ENCODE measurements at places on chromosomes 12 and 14.
A peak's percentile ranks its signal among the peaks of the same experiment; 100 is the strongest.

DNA sequence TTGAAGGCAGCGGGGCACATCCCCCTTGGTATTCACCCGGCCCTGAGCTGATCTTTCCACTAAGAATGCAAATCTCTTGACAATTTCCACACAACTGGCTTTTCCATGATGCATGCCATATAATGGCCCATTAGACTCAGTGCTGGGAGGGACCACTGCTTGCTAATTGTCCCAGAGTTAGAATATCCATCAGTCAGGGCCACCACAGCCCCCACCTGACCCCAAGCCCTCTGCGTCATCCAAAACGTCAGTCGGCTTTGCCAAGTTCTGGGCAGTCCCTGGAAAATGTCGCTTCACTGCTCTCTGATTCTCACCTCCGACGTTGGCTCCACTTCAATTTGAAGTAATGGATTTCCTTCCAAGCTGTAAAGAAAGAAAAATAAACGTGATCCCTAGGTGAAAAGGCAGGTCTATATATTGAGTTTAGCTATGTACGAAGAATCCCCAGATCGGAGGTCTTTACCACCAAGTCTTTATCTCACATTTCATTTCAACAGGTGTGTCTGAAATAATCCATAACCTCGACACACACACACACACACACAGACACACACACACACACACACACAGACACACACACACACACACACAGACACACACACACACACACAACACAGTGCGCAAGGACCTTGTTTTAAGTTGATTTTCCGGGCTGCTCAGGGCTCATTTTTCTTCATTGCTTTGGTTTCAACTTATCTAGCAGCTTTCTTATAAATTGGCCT, 165.5 kb upstream of the NOS1 start:
- DNase-seq = no peak

DNA sequence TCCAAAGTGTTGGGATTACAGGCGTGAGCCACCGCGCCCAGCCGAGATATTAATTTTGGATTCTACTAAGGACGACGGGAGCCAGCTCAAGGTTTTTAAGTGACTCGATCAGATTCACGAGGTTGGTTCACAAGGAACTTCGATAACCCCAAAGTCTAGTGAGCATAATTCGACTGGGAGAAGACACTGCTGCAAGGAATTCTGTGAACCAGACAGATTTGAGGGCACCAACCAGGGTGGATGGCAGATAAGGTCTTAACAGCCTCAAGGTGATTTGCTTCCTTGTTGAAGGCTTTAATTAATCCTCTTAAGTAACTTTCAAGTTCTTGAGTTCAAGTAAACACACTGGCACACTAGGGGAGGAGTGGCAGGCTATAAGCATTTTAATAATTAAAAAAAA, 1.1 kb upstream of the KLHDC2 start:
- DNase-seq = no peak

- DNase-seq = no peak
Measured at GRCh38 chr12:113262710-113263109, 41.4 kb downstream of the TPCN1 start.

GRCh38 chr14:23861666-23862065, 91.9 kb upstream of the DHRS4 start:
- no peak for DNase-seq

GRCh38 chr14:99995700-99996356, 69.4 kb upstream of the EVL start:
- peak; percentile 39 for DNase-seq

- DNase-seq = no peak
Measured at GRCh38 chr12:76883811-76884210, 5.0 kb upstream of the CSRP2 start.

- DNase-seq = no peak
Measured at GRCh38 chr12:30126944-30127343, 343.2 kb upstream of the TMTC1 start.

DNA sequence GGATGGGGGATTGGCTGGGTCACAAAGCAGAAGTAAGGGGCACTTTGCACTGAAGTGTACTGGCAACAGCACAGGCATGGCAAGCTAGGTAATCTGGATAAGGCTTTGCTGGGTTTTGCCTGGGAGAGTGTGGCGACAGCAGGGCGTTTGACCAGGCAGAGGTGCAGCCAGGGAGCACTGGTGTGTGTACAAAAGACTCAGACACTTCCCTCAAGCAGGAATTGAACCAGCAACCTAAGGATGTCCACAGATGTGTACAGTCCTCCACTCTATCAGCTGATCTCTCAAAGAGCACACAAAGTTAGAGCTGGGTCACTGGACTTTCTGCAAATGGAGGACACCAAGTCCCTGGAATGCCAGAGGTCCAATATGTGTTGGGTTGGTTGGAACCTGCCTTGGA, 15.4 kb upstream of the RNASE4 start:
- no peak for DNase-seq

GRCh38 chr14:94269156-94269555, 23.9 kb downstream of the SERPINA10 start:
- no peak for DNase-seq

DNA sequence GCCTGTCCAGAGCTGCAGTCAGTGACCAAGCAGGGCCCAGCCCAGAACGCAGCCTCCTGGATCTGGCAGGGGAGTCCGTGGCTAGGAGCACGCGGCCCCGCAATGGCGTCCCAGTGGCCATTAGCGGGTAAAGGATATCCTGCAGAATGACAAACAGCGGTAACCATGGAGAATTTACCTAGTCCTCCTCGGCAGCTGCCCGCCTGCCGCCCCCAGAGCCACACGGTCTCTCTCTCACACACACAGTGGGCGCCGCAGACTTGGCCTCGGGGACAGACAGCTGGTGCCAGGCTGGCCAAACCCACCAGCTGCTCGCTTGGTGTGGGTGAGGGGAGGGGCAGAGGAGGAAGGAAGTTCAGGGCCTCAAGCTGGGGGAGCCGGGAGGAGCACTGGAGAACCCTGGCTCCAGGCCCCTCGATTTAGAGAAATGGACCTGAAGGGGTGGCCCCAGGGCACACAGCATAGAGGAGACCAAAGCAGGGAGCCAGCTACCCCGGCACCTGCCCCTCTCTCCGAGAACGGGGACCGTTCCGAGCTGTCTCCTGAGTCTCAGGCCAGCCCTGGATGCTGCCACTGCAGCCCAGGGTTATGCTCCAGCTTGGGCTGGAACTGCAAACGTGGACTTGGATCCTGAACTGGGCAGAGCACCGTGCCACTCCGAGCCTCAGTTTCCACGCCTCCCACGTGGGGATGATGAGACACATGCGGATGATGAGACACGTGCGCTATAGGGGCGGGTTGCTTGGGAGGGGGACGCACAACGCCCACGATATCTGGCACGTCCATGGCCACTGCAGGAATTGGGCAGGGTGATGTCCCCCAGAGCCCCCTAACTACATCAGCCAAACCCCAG, 3.4 kb downstream of the CDK2AP1 start:
- no peak for DNase-seq

GRCh38 chr12:55720894-55721444, 776 bp downstream of the RDH5 start:
- DNase-seq = no peak

DNA sequence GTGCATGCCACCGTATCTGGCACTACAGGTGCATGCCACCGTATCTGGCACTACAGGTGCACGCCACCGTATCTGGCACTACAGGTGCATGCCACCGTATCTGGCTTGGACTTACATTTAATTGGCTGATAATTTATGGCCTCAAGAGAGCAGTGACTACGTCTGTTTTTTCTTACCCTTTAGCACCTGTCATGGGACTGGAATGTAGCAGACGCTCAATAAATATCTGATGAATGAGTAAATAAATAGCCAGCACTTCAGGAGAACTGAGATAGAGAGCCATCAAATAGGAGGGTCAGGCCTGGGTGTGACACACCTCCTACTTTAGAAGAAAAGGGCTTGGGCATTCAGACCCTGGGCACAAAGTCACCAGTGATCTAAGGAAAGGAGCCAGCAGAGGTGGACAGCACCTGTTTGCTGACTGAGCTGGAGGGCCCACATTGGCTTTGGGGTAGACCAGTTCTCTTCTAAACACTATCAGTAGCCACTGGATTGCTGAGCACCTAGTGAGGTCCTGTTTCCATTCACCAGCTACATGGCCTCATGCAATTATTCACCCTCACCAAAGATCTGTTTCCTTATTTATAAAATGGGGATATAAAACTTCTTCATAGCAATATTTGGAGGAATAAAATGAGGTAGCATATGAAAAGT, 50.1 kb downstream of the RFX4 start:
- DNase-seq = no peak

DNA sequence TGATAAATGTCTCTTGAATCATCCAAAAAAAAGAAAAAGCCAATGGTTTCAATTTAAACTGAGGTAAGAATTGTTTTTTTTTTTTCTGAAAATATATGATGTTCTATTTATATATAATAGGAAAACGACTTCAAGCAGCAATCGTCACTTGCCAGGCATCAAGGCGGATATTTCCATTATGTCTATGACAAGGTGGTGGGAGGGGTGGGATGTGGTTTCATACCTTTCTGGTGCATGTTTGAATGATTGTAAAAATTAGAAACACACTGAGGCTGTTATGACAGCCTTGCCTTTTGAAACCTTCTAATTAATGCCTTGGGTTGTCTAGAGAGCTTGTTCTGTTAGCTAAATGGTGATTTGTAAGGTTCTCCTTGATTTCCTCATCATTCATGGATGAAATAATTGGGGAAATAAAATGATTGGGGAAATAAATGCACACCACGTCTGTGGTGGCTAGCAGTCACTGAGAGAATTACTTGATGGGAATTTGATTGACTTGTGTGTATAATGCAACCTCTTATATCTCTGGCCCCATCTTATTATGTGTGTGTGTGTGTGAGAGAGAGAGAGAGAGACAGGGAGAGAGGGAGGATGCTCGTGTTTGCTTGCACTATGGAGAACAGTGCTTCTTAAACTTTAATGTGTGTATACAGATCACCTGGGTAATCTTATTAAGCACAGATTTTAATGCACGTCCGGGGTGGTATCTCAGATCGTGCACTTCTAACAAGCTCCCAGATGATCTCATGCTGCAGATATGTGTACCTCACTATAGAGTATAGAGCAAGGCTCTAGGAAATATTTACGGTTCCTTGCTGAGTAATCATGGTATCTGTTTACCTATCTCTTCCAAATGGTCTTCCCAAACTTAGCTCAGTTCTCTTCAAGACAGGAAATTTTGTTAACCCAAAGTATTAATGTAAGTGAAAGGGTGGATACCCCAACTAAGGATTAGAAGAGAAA, 502.6 kb downstream of the DIO2 start:
- no peak for DNase-seq

DNA sequence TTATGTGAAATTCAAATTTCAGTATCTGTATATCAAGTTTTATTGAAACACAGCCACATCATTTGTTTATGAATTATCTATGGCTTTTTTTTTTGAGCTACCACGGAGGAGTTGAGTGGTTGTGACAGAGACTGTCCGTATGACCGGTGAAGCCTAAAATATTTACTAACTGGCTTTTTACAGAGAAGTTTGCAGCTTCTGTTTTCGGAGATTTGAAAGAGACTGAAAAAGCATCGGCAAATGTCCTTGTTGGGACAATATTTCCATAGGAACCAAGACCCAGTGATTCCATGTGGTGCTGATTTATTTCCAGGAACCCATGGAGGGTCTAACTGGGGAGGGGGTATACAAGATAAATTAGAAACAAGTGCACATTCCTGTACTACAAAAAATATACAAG, 56.2 kb downstream of the RGS6 start:
- DNase-seq = no peak

DNA sequence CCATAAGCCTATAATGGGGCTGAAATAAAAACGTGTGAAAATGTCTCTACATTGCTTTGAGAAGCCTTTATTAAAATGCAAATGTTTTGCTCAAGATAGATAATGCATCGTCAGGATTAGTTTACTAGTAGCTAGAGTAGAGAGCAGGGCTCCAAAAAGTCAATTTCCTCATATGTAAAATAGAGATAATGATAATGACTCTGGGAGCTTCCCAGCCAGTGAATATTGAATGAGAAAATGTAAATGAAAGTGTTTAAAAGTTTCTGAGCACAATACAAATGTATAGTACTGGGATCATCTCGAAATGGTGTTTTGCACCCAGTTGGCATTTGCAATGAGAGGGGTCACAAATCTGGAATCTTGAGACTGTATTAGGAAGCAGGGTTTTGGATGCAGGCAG, 135.3 kb downstream of the OTOGL start:
- DNase-seq = no peak

DNA sequence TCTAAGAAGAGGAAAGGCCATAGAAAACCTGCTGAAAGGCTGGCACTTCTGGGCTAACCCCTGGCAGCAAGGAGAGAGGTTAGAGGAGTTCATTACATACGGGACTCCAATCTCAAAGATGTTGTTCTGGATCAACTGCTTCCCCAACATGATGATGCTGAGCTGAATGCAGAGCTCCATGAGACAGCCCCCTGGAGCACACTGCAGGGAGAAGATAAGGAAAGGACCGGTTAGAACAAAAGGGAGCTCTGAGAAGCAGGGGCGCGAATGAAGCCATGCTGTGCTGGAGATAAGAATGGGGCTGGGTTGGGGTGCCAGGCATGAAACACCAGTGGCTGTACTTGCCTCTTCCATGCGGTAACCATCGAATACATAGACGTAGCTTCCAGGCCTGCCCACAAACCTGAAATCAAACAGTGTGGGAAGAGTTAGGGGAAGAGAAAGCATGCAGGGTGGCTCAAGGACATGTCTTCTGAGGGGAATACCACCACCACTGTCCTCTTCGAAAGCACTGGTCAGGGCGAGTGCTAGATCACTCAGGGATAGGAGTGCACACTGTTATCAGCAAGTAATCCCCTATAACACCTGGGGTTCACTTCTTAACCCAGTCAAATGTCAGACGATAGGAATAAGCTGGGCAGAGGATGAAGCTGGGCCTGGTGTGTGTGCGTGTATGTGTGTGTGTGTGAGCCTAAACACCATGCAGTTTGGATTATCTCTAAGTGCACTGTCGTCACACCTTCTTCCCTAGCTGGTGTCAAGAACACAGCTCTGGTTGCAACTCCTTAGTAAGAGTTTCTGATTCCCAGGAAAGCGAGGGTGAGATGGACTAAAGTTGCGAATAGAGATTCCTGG, 180.9 kb downstream of the NTF3 start:
- no peak for DNase-seq

DNA sequence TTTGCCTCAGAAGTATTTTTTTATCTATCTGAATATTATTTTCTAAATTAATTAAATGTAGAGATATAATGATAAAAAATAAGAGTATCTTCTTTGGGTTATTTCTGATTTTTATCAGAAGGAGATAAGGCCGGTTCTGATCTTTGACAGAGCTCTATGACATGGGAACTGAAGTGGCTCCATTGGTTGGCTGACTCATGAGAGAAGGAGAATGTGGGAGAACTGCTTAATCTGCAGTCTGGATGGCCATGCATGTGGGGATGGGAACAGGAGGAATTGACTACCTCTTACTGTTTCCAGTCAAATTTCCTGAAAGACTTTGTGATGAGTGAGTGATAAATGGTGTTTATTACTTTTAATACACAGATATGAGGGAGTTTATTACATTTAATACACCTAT, 155.8 kb upstream of the ATP2B1 start:
- no peak for DNase-seq

- DNase-seq = no peak
Measured at GRCh38 chr12:131800594-131801135, 27.5 kb upstream of the MMP17 start.

- DNase-seq = no peak
Measured at GRCh38 chr12:51531284-51531977, 59.6 kb upstream of the SCN8A start.

- no peak for DNase-seq
Measured at GRCh38 chr12:6724409-6724797, 557 bp downstream of the COPS7A start.

Data from activated CD8-positive, alpha-beta memory T cell treated with anti-CD3 and anti-CD28 coated beads for 4 hours (primary cell).